Hematopoietic multipotent progenitor cell treated with erythropoietin and hydrocortisone succinate and interleukin-3 and kit ligand, for 4 days (in vitro differentiated cells): ENCODE measurements at places on chromosomes 13 and 19.

GRCh38 chr13:23848019-23848418, 41.2 kb downstream of the MIPEP start:
- no peak for DNase-seq

GRCh38 chr13:36046672-36047071, 84.5 kb downstream of the DCLK1 start:
- no peak for DNase-seq

GRCh38 chr13:48593536-48593935, 60.2 kb upstream of the CYSLTR2 start:
- no peak for DNase-seq

GRCh38 chr19:46784262-46785053, 3.9 kb downstream of the SLC1A5 start:
- DNase-seq, result peak; percentile 97

DNA sequence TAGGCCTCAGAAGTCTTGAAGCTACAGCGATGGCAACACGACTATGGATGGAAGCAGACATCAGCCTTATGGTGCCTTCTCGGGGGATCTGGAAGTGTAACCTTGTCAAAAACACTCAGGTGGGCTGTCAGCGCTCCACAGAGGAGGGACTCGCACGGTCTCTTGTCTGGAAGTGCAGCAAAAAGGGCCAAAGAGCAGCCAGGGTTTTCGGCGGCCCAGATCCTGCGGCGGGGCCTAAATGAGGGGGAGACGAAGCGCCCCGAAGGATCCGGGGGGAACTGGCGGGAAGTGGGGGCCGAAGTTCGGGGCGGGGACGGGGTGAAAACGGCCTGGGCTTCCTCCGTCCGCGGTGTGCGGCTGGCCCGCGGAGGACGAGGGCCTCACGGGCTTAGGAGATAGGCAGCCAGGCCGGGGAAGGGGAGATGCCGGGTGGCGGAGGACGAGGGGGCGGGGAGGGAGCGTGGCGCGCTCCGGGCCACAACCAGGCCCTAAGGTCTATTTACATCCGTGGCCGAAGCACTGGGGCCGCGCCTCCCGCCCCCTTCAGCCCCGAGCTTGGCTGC, 637 bp downstream of the RANBP3 start:
- no peak for DNase-seq

DNA sequence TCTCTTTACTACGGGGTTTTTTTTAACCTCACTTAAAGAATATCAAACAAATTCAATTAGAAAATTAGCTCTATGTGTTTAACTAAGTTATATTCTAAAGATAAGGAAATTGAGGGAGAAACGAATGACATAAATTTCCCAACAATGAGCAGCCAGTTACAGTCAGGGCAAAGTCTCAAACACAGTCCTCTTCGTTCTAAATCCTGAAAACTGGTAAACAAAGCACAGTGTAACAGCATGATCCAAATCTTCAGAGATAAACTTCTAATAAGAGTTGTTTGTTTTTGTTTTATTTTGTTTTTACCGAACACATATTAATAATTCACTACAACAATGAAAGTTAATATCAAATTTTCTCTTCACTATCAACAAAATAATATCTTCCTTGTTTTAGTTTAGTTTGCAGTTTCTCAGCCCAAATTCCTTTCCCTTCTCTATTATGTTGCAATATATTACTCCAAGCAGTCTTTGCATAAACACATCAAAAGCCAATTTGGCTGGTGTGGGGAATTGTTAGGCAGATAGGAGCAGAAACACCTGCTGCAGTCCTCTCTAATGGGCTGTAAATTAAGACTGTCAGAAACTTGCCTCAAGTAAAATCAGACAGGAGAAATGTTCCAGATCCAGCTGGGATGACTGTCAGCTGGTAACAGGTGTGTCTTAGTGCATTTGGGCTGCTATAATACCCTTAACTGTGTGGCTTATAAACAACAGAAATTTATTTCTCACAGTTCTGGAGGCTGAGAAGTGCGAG, 106.5 kb upstream of the SGCG start:
- DNase-seq, result no peak

- DNase-seq, result no peak
Observed at GRCh38 chr13:39298951-39299350, 260.7 kb downstream of the NHLRC3 start.

DNA sequence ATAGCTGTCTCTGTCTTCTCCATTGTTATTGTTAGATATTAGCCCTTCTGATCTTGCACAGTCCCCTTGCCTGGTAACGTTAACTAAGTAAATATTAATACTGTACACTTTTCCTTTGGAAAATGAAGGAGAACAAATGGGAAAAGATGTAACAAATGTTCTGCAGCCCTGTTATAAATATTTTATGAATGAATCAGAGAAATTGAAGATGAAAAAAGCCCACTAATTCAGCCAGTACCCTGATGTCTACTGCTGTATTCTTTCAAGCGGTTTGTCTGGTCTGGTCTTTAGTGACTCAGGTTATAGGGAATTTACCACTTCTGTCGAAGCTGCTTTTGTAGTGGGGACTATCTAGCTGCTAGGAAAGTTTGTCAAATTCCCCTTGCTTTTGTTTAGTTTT, 121.0 kb downstream of the COG6 start:
- DNase-seq, result no peak

DNA sequence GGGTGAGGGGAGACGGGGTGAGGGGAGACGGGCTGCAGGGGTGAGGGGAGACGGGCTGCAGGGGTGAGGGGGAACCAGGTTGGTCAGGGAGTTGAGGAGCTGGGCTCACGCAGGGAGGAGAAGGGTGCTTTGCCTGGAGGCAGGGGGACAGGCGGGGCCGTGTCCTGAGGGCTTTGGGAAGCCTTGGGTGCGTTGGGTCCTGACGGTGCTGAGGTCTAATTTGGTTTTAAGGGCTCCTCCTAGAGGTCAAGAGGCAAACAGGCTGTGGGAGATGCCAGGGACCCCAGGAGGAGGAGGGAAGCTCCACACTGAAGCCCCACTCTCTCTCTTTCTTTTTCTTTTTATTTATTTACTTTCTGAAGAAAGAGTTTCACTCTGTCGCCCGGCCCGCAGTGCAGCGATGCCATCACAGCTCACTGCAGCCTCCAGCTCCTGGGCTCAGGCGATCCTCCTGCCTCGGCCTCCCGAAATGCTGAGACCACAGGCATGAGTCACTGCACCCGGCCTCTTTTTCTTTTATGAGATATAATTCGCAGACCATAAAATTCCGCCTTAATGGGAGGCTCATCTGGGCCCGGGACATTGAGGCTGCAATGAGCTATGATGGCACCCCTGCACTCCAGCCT, 9.3 kb upstream of the MISP start:
- DNase-seq, result peak; percentile 81

GRCh38 chr19:49290517-49290916, 34.5 kb downstream of the SLC6A16 start:
- no peak for DNase-seq

- peak; percentile 86 for DNase-seq
Observed at GRCh38 chr13:26946684-26947343, 186.2 kb upstream of the GPR12 start.

- DNase-seq, result peak; percentile 18
Observed at GRCh38 chr13:33775339-33776108, 42.4 kb upstream of the RFC3 start.

- peak; percentile 75 for DNase-seq
Observed at GRCh38 chr19:58355908-58356765, 2.8 kb upstream of the A1BG start.

GRCh38 chr13:60226507-60226906, 62.8 kb upstream of the DIAPH3 start:
- peak; percentile 38 for DNase-seq

- DNase-seq, result no peak
Observed at GRCh38 chr13:67008075-67008668, 222.0 kb downstream of the PCDH9 start.

DNA sequence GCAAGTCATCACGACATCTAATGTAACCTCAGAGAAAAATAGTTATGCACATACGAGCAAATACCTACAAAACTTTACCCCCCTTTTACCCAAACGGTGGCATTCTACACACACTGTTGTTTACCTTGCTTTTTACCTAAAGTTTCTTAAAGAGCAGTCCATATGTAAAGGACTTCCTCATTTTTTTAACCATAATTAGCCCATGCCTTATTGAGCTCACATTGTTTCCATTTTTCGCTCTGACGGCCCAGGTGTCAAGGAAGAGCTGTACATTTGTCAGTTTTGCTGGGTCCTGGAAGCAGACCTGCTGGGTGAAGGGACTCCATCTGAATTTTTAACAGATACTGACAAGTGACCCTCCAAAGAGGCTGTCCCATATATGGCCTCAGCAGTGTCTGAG, 89.4 kb downstream of the STK24 start:
- DNase-seq, result no peak

GRCh38 chr13:26999499-26999898, 172.1 kb downstream of the USP12 start:
- no peak for DNase-seq
